CD4-positive, alpha-beta T cell treated with Interferon alpha-2 for 1 hour (primary cell): ENCODE measurements at places on chromosomes 16 and 17.

- DNase-seq, result no peak
Measured at GRCh38 chr16:23837553-23838308, 1.9 kb downstream of the PRKCB start.

GRCh38 chr16:77939968-77940367 is 82.4 kb upstream of the CLEC3A start:
- DNase-seq, result no peak

- no peak for DNase-seq
Measured at GRCh38 chr17:48244121-48244711, 136.7 kb downstream of the SNX11 start.

DNA sequence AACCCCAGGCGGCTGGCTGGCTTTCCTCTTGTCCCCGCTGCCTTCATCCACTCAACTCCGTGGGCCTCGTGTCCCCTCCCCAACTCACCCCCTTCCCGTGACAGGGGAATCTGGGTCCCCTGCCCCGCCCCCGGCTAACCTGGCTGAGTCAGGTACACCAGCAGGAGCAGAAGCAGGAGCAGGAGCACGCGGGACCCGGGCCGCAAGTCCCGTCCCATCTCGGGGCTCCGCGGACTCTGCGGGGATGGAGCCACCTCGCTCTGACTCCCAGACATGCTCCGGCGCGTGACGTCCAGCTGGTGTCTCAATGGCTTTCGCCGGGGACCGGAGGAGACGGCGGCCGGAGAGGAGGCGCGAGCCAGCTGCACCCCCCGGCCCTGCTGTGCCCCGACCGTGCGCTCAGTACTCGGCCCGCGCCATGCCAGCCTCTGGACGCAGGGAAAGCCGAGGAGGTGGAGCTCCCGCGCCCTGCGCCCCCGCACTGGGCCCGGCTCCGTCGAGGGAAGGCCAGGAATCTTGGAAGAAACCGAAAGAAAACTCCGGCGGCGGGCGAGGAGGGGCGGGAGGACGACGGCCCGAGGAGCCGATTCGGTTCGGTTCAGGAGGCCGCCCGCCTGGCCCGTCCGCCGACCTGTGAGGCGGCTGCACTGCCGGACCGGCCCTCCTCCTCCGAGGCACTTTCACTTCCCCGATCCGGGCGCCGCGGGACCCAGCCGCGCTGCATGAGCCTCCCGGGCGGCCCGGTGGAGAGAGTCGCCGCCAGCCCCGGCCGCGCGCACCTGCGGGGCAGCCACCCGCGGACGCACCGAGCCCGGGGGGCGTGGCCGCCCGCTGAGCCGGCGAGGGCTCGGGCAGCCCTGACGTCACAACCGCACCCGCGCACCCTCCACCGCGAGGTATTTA is at the start of the genes CXCL16 and ZMYND15:
CXCL16 (minus strand) TSS at position 807 of the 903 bp plus-strand sequence; CDS start at position 218, 589 bp downstream.
ZMYND15 (plus strand) TSS at position 712 of the 903 bp plus-strand sequence. CDS start 716 bp downstream, outside the sequence.
- peak; percentile 71 for DNase-seq

DNA sequence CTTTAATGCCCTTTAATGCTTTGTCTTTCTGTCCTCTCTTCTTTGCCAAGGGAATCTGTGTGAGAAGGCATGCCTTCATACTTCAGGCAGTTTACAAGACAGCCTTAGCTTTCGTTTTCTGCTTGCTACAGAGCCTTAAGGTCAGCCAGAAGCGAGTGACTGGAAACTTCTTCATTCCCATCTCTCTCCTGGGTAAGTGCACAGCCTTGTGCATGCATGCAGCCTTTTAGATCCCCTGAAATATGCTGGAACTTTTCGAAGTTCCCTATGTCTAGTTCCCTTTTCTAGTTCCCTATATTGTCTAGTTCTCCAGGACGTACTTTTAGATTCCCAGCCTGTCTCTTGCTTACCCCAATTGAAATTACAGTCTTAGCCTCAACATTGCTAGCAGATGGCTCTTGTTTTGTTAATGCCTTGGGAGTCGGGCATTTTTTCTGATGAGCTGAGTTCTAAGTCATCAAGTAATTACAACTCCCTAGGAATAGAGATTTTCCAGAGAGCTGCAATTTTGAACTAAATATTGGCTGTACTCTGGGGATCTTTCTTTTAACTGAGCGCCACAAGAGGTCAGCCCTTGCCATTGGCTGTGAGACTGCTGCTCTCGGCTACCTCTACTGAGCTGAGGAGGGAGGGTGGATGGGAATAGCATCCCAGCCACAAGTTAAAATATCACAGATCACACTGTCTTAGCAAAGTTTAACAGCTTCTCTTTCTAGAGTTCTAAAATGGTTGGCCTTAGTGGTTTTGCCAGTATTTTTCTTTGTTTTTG is 22.7 kb upstream of the PPM1D start:
- DNase-seq, result peak; percentile 17

- no peak for DNase-seq
Measured at GRCh38 chr17:82664276-82664575, 16.0 kb upstream of the WDR45B start.

DNA sequence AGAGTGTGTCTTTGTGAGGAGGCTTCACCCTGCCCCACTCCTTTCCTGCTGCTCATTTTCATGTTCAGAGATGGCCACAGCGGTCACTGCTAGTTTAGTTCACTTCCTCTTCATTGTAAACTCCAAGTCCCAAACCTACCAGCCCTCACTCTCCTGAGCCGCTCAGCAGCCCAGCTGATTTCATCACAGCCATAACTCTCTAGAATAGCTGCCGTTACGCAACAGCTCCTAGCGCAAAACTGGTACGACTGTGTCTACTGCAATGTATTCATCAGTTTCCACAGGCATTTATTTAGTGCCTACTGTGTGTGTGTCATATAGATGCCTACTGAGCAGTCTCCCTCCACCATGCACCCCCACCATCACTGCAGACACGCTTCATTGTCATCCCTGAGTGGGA is 233.5 kb upstream of the RPL38 start:
- DNase-seq, result peak; percentile 55

GRCh38 chr16:30151091-30151490 is 28.1 kb upstream of the MAPK3 start:
- DNase-seq, result no peak

GRCh38 chr17:17564896-17565295 is 26.6 kb downstream of the PEMT start:
- DNase-seq, result no peak
